ENCODE measurements at places on chromosomes 7 and 10.
A peak's percentile ranks its signal among the peaks of the same experiment; 100 is the strongest.

GRCh38 chr7:87370660-87371180, 25.3 kb downstream of the CROT start:
- DNase-seq, result no peak

GRCh38 chr7:98314469-98314868, 33.0 kb downstream of the BRI3 start:
- DNase-seq, result no peak

- DNase-seq, result no peak
Observed at GRCh38 chr7:124411796-124412195, 353.8 kb downstream of the GPR37 start.

GRCh38 chr7:151251689-151252560, 3.4 kb upstream of the SMARCD3 start:
- DNase-seq, result no peak

DNA sequence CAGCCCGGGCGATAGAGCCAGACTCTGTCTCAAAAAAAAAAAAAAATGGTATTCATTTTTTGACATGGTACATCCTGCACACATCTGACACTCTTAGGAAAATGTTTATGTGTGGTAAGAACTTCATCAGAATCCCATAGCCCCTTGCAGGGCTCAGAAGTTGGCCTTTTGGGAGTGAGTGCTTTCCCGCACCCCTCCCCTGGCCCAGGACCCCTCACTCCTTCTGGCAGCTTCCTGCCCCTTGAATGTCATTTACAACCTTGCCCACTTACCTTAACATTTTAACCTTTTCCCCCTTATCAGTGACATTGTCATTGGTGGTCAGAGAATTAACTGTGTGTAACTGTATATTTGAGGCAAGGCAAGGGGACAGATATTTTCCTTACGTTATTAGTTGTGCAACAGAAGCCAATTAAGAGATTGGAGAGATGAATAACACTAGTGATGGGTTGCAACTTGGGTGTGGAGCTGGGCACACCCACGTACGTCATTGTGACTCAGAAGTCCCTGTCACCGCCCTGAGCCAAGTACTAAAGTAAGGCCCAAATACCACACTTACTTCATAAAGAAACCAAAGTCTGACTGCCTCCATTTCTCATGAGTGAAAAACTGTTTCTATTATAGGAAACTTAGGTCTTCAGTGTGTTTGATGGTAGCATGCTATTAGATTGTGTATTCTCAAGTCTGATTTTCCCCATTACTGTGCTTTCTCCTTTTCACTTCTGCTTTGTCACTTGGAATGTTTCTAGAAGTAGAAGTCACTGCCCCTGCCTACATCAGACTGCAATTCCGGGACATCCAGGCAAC, 31.6 kb downstream of the OGDH start:
- peak; percentile 74 for DNase-seq

GRCh38 chr10:123649676-123650075, 16.5 kb upstream of the GPR26 start:
- DNase-seq, result no peak

GRCh38 chr10:14456870-14457266, 126.1 kb upstream of the FRMD4A start:
- no peak for DNase-seq

DNA sequence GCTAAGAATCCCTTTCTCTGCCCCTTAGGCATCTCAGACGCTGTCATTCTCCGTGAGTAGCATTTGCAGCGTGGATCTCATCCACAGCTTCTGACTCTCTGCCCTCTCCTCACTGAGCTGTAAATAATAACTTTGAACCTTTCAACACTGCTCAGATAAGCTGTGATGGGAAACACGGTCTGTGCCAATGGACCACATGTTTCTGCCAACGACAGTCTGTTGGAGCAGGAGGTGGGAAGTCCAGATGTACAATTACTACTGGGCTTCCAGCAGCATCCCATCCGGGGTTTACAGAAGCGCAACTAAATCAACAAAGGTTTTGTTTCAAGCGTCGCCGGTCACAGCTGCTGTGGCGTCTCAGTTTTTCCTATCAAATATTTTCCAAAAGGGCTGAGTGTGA, 1110.6 kb downstream of the TYW1 start:
- no peak for DNase-seq

DNA sequence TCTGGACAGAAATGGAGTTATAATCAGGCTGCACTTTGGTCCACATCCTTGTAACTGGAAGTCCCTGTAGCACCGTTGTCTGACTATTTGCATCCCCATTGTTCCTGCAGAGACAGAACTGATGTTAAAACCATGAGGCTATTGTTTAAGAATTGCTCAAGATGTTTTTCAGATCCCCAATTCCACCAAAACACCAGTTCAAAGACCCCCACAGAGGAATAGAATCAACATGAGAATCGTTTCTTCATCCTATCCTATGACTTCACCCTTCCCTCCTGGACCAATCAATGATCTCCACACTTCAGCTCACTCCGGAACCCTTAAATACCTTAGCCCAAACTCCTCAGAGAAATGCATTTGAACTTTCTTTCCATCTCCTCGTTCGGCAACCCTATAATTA, 57.1 kb upstream of the GRID1 start:
- DNase-seq, result no peak

DNA sequence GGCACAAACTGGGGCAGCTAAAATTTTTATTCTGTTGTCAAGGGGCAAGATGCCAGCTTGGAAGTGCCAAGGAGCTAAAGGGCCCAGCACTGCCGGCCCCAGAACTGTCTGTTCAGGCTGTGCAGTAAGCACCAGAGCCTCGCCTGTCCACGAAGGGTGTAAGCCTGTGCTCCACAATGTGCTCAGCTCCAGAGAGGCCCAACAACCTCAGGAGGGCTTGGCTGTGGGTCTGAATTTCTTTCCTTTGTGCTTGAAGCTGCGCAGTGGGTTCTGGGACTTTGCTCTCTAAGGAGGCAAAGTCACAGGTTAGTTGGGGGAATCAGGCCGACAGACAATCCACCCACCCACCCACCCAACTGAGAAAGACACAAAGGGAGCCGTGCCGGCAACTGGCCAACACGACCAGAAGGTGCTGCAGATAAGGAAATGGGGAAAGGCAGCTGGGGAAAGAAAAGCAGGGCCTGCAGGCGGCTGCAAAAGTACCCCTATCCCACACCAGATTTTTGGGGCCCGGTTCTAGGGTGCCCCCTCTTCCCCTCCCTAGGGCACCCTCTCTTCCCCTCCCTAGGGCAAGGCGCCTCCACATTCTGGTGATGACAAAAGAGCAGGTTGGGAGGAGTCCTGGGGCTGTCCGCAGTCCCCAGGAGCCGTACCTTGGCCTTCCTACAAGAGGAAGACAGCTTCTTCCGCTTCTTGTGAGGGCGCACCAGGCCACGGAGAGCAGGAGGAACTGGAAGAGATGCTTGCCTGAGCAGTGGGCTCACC, 7.7 kb downstream of the DDX56 start:
- DNase-seq, result no peak

GRCh38 chr7:105829681-105830322, 46.6 kb downstream of the ATXN7L1 start:
- no peak for DNase-seq

DNA sequence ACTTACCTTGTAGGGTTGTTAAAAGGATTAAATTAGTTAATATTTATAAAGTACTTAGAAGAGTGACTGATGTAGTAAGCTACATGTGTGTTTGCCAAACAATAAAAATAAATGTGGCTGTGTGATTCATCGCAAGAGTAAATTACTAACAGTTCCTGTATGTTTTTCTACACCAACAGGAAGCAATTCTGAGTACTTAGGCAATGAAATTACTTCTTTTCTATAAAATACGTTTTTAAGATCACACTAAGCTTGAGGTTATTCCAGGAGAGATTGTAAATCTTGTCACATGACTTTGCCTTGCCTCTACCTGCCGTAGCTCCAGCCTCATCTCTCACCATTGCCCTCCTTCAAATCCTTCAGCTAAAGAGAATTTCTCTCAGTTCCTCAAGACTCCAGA, 18.1 kb upstream of the GSTK1 start:
- DNase-seq, result no peak

- DNase-seq, result no peak
Observed at GRCh38 chr7:69625238-69625637, 27.0 kb downstream of the AUTS2 start.

- no peak for DNase-seq
Observed at GRCh38 chr7:43784030-43784584, 25.6 kb downstream of the BLVRA start.

GRCh38 chr7:148975896-148976295, 52.4 kb downstream of the PDIA4 start:
- DNase-seq, result no peak

- DNase-seq, result no peak
Observed at GRCh38 chr10:33414841-33415240, 80.4 kb upstream of the NRP1 start.

GRCh38 chr7:112538726-112539255, 58.0 kb downstream of the LSMEM1 start:
- no peak for DNase-seq

DNA sequence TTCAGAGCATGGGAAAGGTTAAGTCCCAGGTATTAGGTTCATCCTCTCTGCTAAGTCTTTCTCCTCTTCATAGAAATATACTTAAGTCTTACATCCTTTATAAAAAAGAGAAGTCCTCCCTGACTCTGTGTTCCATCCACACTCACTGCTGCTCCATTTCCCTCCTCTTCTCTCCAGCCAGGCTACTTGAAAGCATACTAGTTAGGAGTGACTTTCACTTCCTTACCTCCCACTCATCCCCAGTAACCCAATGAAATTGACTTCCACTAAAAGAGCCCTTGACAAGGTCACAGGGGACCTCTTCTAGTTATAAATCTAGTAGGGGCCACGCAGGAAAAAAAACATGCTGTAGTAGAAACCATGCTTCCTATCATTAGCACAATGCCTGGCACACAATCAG, 133.1 kb upstream of the AGK start:
- no peak for DNase-seq

DNA sequence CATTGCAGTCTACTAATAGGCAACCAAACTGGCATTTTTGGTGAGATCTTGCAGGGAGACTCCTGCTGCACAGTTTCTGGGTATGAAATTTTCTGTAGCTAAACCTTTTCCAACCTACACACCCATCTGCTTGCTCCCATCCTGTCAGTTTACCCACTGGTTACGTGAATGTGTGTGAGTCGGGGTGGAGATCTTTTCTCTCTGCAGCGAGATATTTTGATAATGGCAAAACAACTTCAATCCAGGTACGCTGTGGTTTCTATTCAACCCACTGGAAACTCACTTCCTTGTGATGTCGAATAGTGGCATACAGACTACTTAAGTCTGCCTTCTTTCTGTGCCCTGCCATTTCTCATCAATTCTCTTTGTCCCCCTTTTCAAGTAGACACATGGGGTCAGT, 4.5 kb downstream of the PLEKHA1 start:
- no peak for DNase-seq

GRCh38 chr10:61480208-61480607, 27.0 kb upstream of the TMEM26 start:
- DNase-seq, result no peak

DNA sequence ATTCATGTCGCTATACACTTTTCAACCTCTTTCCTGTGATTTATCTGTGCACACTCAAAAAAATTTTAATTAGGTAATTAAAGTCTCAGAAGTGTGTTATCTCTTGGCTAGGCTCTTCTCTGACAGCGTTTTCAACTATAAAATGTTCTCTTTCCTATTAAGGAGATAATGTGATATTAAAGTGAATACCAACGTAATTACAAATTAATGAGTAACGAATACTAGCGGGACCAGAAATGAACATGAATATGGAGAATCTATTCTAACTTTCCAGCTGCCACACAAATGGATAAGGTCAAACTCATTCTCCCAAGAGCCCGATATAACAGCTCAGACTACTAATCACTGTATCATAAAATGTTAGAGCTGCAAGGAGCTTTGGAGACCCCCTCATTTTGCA, 12.0 kb downstream of the COL1A2 start:
- no peak for DNase-seq

GRCh38 chr10:71277914-71278665, 41.0 kb upstream of the SLC29A3 start:
- no peak for DNase-seq

GRCh38 chr7:11636274-11636673, 195.7 kb downstream of the THSD7A start:
- DNase-seq, result no peak

DNA sequence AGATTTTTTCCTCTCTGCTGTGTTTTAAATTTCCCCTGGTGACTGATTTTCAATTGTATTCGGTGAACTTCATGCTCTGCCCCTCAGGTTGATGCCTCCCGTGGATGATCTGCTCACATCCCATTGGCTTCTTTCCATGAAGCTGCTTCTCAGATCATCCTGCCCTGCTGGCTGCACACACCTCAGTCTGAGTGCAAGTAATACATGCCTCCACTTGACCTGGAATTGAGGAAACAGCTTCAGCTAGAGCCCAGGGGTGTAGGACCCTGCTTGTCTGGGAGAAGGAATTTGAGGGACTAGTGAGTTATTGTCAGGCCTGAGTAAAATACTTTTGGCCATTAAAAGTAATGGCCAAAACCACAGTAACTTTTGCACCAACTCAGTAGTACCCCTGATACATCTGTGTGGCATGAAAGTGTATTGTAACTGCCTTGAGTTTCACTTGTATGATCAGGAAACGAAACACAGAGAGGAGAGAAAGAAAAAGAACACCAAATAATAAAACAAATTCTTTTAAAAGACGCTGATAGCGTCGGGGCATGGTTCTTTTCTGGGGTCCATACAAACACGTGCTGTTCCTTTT, 49.4 kb downstream of the SPAM1 start:
- no peak for DNase-seq

GRCh38 chr7:137957887-137958286, 44.0 kb downstream of the CREB3L2 start:
- DNase-seq, result no peak

DNA sequence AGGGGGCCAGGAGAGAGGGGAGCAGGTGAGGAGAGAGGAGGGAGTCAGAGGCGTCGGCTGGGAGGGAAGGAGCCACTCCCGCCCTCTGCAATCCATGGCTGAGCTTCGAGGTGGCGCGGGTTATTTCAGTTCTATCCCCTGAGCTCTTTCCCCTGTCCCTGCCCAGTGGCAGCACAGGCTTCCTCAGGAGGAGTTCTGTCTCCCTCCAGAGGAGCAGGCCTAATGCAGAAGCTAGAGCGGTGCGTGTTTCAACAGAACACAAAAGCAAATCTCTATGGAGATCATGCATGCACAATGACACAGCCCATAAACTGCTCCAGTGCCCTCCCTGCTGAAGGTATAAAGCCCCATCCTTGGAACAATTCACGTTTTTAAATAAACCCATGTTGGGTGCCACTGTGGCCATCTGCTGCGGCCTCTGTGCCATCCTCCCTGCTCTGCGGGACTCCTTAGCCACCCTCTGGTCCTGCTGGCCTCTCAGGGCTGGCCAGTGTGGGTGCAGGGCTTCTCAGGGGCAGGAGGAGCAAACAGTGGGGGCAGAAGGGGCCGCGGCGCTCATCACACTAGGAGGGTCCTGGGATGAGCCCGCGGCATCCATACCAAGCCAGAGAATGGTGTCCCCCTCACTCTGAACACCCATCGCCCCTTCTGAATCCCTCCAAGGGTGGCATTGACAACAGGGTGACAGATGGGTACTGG, 192.6 kb upstream of the LYZL2 start:
- DNase-seq, result no peak

- no peak for DNase-seq
Observed at GRCh38 chr10:70234668-70235447, 1.6 kb upstream of the PPA1 start.

GRCh38 chr7:67654642-67655041, 658.0 kb downstream of the TYW1 start:
- no peak for DNase-seq
